ENCODE measurements at places on chromosomes 12 and 14. TPM values are rescaled to one million over a fixed set of nuclear protein-coding genes. Genes with fewer than 3 reads are reported as not detected.

The MBD6 gene
- 45.5 TPM for total RNA-seq

The LAG3 gene
- total RNA-seq: 22.8 TPM

The COQ5 gene
- 29.5 TPM for total RNA-seq

The SLC25A47 gene
- not detected for total RNA-seq

The FOXA1 gene
- total RNA-seq: not detected

The BDKRB1 gene
- total RNA-seq: not detected

The PAH gene
- total RNA-seq: not detected

The KRT80 gene
- not detected for total RNA-seq

The LPAR5 gene
- total RNA-seq: 2.2 TPM

The NFATC4 gene
- total RNA-seq: not detected
